ENCODE measurements at places on chromosomes 4 and X.

- no peak for DNase-seq
Measured at GRCh38 chr4:89254847-89255246, 52.8 kb downstream of the GPRIN3 start.

DNA sequence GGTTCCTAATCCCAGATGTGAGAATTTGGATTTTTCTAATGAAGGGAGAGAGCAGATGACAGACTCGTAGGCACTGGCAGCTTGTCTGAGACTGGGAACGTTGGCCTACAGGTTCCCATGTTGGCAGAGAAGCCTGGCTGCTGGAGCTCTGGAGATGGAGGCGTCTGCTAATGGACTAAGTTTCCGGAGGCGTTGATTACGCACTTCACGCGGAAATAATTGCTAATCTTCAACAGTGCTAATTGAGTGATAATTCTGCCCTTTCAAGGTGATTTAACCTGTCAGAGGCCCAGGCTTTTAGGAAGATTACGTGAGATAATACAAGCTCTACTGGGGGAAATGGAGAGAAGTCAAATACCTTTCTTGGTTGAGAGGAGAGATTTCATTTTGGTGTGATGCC lies 77.4 kb downstream of the PSAPL1 start:
- no peak for DNase-seq

GRCh38 chr4:111806331-111806730 lies 338.9 kb upstream of the FAM241A start:
- DNase-seq, result no peak

GRCh38 chrX:118603981-118604380 lies 108.4 kb downstream of the DOCK11 start:
- DNase-seq, result no peak

DNA sequence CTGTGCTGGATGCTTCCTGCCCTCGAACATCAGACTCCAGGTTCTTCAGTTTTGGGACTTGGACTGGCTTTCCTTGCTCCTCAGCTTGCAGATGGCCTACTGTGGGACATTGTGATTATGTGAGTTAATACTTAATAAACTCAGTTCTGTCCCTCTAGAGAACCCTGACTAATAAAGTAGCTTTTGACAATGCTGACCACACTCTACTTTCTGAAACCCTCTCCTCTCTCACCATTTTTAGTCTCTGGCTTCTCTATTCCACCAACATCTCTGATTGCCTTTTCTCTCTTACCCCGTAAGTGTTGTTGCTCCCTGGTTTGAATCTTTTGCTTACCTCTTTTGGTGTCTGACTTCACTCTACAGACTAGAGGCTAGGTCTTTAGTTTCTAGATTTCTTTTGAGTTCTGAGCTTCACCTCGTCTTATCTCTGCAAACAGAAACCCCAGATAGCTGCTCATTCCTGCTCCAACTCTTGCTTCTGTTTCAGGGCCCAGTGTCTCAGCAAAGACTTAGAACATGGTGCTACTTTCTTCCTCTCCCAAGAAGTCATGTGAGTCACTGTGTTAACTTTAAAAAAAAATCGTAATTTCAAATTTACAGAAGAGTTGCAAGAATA lies 11.4 kb downstream of the TMSB4X start:
- no peak for DNase-seq

DNA sequence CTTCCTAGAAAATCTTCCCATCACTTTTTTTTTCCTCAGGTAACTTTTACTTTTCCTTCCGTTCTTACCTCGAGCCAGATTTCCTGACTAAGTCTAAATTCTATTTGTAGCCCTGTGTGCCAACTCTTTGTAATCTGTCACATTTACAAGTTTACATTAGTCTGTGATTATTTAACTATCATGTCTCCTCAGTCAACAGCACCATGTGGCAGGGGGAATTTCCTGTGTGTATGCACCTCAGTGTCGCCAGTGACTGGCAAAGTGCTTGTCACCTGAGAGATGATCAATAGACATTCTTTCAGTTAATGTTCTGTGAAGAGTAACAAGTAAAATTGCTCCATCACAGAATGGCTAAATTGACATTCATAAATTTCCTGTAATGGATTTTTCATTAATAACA lies 468.5 kb downstream of the PDGFC start:
- no peak for DNase-seq

GRCh38 chr4:73589887-73590801 lies 30.1 kb downstream of the RASSF6 start:
- DNase-seq, result no peak

- no peak for DNase-seq
Measured at GRCh38 chr4:76673362-76673761, 224.6 kb downstream of the SOWAHB start.

GRCh38 chr4:137749466-137749865 lies 217.2 kb upstream of the PCDH18 start:
- DNase-seq, result no peak

DNA sequence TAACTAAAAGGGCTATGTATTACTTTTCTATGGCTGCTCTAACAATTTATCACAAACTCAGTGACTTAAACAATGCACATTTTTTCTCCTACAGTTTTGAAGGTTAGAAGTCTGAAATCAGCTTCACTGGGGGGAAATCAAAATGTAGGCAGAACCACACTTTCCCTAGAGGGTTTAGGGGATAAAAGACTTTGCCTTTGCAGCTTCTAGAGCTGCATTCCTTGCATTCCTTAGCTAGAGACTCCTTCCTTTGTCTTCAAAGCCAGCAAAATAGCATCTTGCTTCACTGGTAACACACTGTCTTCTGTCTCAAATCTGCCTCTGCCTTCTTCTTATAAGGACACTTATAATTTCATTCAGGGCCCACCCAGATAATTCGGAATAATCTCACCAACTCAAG lies 152.4 kb upstream of the SPIN4 start:
- no peak for DNase-seq

GRCh38 chr4:170497689-170498088 lies 407.9 kb upstream of the AADAT start:
- DNase-seq, result no peak

DNA sequence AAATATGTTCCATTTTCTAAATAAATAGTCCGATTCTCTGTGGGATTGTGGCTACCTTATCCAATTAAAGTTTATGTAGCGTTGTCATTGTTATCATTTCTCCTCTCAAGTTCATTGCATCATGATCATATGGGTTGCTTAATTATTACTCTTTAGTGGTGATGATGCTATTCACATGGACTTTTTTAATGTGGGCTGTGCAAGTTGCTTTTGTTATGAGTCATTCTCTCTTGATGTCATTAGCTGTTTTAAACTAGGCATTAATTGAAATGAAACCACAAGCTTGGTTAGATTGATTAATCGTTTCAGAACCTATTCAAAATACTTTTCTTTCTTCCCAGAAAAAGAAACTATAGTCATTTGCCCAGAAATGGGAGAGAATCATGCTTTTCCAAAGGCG lies 38.2 kb downstream of the NHS start:
- DNase-seq, result no peak

GRCh38 chrX:109660435-109661143 lies 35.6 kb upstream of the KCNE5 start:
- DNase-seq, result no peak

DNA sequence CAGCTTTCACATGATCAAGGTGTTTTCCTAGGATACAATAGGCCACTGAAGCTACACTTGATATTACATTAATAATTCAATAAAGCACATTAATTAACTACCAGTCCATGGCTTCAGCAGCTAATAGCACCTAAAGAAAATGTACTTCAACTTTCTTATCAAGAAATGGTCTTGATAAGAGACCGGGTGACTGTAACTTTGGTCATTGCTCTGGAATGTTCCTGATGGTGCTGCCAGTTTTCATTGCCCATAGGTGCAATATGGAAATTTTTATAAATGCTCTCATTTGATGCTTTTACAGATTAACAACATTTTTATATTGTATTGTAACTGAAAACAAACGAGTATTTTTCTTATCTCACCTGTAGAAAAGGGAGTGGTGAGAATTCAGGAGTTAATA lies 165.4 kb downstream of the SHROOM3 start:
- no peak for DNase-seq

GRCh38 chrX:16278927-16279326 lies 111.6 kb downstream of the MAGEB17 start:
- DNase-seq, result no peak

DNA sequence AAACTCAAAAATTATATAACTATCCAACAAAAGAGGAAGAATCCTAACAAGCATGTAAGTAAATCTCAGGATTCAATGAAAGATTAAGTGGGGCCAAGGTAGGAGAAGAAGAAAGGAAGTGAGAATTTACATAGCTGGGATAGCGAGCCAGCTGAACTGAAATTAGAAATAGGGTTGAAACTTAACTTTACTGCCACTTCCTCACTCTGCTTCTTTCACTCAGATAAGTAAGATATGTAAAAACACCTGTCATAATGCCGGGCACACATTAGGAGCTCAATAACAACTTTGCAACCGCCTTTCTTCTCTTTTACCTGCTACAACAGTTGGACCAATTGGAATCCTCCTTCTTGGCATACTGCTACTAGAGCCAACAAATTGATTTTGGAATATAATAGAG lies 129.4 kb downstream of the CNKSR2 start:
- DNase-seq, result no peak

- no peak for DNase-seq
Measured at GRCh38 chr4:109861916-109862511, 14.1 kb downstream of the LRIT3 start.

DNA sequence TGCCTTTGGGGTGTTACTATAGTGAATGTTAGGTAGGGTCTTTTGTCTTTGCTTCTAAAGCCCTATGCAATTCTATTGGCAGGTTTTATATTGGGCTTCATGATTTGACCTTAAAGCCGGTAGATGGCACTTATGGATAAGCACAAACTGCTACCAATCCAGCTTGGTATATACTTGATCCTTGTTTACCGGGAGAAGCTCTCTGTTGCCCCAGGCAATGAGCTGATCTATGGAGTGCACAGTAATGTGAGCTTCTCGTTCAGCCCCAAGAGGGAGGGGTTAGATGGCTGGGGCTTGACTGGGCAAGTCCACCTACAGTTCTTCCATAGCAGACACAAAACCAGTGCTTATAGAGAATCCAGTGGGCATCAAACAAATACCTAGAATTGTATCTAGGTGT lies 287.2 kb upstream of the CT83 start:
- peak; percentile 2 for DNase-seq

DNA sequence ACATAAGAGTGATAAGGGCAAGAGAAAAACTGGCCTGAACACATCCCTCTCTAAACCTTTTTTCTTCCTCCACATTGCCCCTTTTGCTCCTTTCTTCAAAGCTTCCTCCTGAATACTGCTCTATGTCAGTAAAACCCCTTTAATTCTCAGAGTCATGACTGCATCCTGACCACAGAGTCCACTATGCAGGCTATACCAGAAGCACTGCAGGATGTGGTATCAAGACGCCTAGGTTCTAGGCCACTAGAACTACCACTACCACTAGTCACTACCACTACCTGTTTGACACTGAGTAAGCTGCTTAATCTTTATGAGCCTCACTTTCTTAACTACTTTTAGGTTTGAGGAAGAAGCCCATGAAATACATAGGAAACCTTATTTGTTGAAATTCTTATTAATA lies 38.7 kb downstream of the ARHGEF9 start:
- DNase-seq, result no peak

- DNase-seq, result no peak
Measured at GRCh38 chrX:70253377-70254062, 6.5 kb downstream of the P2RY4 start.

GRCh38 chrX:24301060-24301459 lies 12.8 kb downstream of the SUPT20HL2 start:
- no peak for DNase-seq

GRCh38 chr4:4712800-4713528 lies 146.5 kb upstream of the MSX1 start:
- DNase-seq, result no peak

- peak; percentile 55 for DNase-seq
Measured at GRCh38 chr4:182885738-182886077, 31.5 kb downstream of the DCTD start.

GRCh38 chr4:100366213-100366612 lies 151.6 kb downstream of the EMCN start:
- no peak for DNase-seq

DNA sequence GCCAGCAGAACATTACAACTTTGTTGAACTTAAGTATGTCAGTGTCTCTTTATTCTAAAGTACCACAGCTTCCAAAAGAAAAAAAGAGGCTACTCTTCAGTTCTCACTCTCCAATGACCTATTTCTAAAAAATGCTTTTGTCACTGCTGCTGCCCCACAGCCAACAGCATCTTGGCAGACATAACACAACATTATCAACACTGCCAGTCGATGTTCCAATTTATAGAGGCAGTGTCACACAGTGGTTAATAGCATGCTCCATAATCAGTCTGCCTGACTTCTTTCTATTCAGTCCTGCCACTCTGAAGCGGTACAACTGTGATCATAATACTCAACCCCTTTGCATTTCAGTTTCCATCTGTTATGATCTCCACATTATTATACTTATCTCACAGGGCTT lies 69.2 kb downstream of the PLS3 start:
- no peak for DNase-seq

GRCh38 chr4:102612824-102613366 lies 111.7 kb downstream of the NFKB1 start:
- DNase-seq, result peak; percentile 21

- DNase-seq, result no peak
Measured at GRCh38 chr4:52407545-52407944, 251.6 kb downstream of the USP46 start.

- no peak for DNase-seq
Measured at GRCh38 chrX:155215443-155216178, 649 bp upstream of the VBP1 start.

DNA sequence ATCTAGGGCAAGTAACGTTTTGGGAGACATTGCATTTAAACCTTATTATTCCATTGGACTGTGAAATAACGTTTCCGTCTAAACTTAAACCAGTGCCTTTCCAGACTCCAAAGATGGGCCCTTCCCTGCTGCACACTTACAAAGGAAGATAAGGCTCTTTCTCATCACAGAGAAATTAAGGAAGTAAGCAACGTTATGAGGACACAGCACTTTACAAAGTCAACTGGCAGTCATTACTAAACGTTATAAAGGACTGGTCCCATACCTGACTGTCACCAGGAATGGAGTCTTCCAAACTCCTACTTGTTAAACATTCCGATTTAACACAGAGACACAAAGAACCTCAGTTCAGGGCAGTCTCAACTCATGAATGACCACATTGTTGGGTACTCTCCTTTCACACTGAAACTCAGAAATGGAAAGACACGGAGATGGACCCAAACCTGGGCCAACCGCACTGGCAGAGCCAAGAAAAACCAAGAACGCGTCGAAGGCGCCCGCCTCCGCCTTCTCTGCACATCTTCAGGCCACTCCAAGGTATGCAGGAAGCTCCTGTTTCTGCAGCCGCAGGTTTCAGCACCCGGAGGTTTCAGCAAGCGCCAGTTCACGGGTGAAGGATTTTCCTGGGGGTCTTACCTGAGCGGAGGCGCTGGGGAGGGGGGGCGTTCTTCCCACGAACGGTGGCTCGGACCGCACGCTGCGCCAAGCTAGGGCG lies 670 bp downstream of the PAPSS1 start:
- DNase-seq, result peak; percentile 33

DNA sequence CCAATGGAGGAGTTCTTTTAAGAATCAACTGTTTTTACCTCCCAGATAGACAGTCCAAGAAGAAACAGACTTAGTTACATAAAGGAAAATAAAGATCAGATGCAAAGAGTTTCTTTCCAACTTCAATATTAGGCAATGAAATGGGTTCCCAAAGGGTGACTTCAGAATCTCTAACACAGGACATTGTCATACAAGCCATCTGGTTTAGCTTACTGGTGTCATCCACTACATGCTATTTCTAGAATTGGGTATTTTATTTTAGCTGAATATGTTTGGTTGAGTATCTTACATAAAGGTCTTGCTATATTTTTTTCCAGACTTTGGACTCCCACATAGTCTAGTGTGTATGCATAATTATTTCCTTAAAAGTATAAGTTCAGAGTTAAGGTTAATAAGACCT lies 162.1 kb upstream of the SLC7A11 start:
- DNase-seq, result no peak

- no peak for DNase-seq
Measured at GRCh38 chr4:17552427-17552826, 24.6 kb upstream of the LAP3 start.
